Uterus (tissue), 4 donors: ENCODE measurements at places on chromosomes 4 and X. TPM values are rescaled to one million over a fixed set of nuclear protein-coding genes. Genes with fewer than 3 reads are reported as not detected.

Gene SUPT20HL2
- total RNA-seq, result not detected

Gene ZXDA
- total RNA-seq, result 4.4 TPM

Gene P2RY10
- not detected for total RNA-seq

GRCh38 chr4:14247767-14248166 lies 620.2 kb upstream of the BOD1L1 start:
- no peaks in the 10 kb centered on the region for H3K27me3 ChIP-seq
- no peak overlapping the region for H3K27ac ChIP-seq
- no peak overlapping the region for H3K4me3 ChIP-seq
- DNase-seq, result no peak
- no peaks in the 10 kb centered on the region for H3K4me1 ChIP-seq

DNA sequence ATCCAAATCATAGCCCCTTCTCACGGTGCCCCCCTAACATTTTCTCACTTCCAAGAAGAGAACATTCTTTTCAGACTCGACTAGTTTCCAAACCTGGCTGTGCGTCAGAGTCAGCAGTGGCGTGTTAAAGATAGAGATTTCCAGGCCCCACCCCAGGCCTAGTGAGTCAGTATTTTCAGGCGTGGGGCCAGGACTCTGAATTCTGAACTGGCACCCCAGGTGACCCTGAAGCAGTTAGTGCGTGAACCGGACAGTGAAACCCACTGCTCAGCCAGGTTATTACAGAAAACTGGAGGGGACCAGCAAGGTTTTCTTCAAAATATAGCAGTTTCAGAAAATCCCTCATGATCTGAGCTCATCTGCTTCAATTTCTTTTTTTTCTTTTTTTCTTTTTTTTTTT lies 35.0 kb upstream of the BCOR start:
- peak overlapping the region; percentile 77 for H3K27ac ChIP-seq
- peak; percentile 90 for DNase-seq
- H3K27me3 ChIP-seq, result no peaks in the 10 kb centered on the region
- H3K4me1 ChIP-seq, result no peaks in the 10 kb centered on the region

DNA sequence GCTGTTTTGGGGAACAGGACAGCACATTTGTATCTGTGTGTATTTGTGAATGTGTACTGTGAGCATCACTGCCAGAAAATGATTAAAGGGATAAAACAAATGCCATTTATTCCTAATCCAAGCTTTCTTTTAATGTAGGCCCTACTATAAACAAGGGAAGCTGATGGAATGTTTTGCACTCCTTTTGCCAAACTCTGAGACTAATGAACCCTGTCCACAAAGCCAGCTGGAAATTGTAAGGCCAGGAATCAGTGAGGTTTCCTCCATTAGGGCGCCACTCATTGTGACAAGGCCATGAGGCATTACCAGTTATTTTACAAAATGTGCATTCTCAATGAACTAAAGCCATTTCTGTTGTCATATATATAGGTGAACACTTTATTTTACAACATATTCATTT lies 163.0 kb upstream of the NAP1L5 start:
- H3K4me1 ChIP-seq, result no peaks in the 10 kb centered on the region
- H3K27ac ChIP-seq, result no peak overlapping the region
- no peak overlapping the region for H3K4me3 ChIP-seq
- no peak for DNase-seq

Gene ACOT9
- total RNA-seq, result 42.5 TPM

- H3K4me3 ChIP-seq, result peak overlapping the region; percentile 76
- peak overlapping the region; percentile 97 for H3K27ac ChIP-seq
- no peaks in the 10 kb centered on the region for H3K27me3 ChIP-seq
- peaks cover 4% of the 10 kb centered on the region for H3K4me1 ChIP-seq
- DNase-seq, result no peak
Measured at GRCh38 chr4:82898322-82899243, 2.0 kb upstream of the THAP9 start.

DNA sequence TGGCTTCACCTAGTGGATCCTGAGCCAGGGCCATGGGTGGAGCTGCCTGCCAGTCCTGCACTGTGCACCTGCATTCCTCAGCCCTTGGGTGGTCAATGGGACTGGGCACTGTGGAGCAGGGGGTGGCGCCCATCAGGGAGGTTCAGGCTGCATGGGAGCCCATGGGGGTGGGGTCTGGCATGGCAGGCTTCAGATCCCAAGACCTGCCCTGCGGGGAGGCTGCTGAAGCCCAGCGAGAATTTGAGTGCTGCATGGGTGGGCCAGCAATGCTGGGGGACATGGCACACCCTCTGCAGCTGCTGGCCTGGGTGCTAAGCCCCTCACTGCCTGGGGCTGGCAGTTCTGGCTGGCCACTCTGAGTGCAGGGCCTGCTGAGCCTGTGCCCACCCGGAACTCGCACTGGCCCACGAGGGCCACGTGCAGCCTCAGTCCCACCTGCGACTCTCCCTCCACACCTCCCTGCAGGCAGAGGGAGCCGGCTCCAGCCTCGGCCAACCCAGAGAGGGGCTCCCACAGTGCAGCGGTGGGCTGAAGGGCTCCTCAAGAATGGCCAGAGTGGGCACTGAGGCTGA lies 270.0 kb downstream of the CENPC start:
- H3K4me3 ChIP-seq, result no peak overlapping the region
- no peaks in the 10 kb centered on the region for H3K27me3 ChIP-seq
- no peaks in the 10 kb centered on the region for H3K36me3 ChIP-seq
- no peak for DNase-seq

GRCh38 chr4:73187325-73187724 lies 71.3 kb downstream of the ANKRD17 start:
- H3K36me3 ChIP-seq, result no peaks in the 10 kb centered on the region
- H3K27ac ChIP-seq, result no peak overlapping the region
- DNase-seq, result no peak
- H3K4me1 ChIP-seq, result no peaks in the 10 kb centered on the region

Gene ELMOD2
- 4.9 TPM for total RNA-seq

- no peak overlapping the region for H3K27ac ChIP-seq
- no peak overlapping the region for H3K4me3 ChIP-seq
- no peaks in the 10 kb centered on the region for H3K27me3 ChIP-seq
- no peak for DNase-seq
Measured at GRCh38 chr4:98583265-98583664, 75.1 kb downstream of the TSPAN5 start.

- no peaks in the 10 kb centered on the region for H3K4me1 ChIP-seq
- no peak for DNase-seq
- H3K4me3 ChIP-seq, result peak overlapping the region; percentile 94
- no peaks in the 10 kb centered on the region for H3K36me3 ChIP-seq
Measured at GRCh38 chr4:82890528-82890900, 439 bp downstream of the SEC31A start.

DNA sequence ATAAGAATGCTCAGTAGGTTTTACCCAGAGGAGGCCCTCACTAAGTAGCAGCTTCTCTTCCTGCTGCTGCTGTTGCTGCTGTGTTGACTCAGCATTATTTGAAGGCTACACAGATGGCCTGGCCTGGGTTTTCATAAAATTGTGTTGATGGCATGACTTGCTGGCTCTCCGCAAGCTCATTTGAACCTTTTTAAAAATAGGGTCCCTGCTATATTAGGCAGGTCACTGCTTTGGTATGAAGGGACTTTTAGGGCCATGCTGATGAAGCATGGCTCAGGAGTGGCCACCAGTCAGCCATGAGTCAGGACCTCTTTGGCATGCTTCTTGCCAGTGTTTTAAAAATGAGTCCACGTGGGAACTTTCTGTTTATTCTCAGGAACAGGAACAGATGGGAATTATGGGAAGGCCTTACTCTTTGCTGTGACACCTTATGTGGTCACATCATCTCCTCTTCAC lies 128.7 kb downstream of the MID1IP1 start:
- no peaks in the 10 kb centered on the region for H3K36me3 ChIP-seq
- H3K27me3 ChIP-seq, result no peaks in the 10 kb centered on the region
- H3K4me3 ChIP-seq, result no peak overlapping the region
- H3K27ac ChIP-seq, result no peak overlapping the region

Gene MTMR8
- total RNA-seq, result 5.2 TPM

GRCh38 chrX:6386837-6387236 lies 148.1 kb downstream of the VCX3A start:
- DNase-seq, result no peak
- H3K4me3 ChIP-seq, result no peak overlapping the region
- no peaks in the 10 kb centered on the region for H3K36me3 ChIP-seq
- H3K27me3 ChIP-seq, result no peaks in the 10 kb centered on the region
- H3K4me1 ChIP-seq, result no peaks in the 10 kb centered on the region
- H3K27ac ChIP-seq, result no peak overlapping the region

Gene MAGEE2
- total RNA-seq, result 0.83 TPM

- no peaks in the 10 kb centered on the region for H3K27me3 ChIP-seq
- H3K4me1 ChIP-seq, result no peaks in the 10 kb centered on the region
- no peak for DNase-seq
- no peak overlapping the region for H3K27ac ChIP-seq
Measured at GRCh38 chr4:86523333-86523732, 70.8 kb upstream of the PTPN13 start.

- no peaks in the 10 kb centered on the region for H3K36me3 ChIP-seq
- H3K4me1 ChIP-seq, result no peaks in the 10 kb centered on the region
- no peaks in the 10 kb centered on the region for H3K27me3 ChIP-seq
- no peak for DNase-seq
- H3K4me3 ChIP-seq, result peak overlapping the region; percentile 54
Measured at GRCh38 chrX:37686369-37686995, 891 bp downstream of the XK start.

- no peak overlapping the region for H3K27ac ChIP-seq
- H3K36me3 ChIP-seq, result no peaks in the 10 kb centered on the region
- peaks cover 2% of the 10 kb centered on the region for H3K4me1 ChIP-seq
- H3K4me3 ChIP-seq, result no peak overlapping the region
Measured at GRCh38 chrX:154433605-154434004, 3.3 kb upstream of the GDI1 start.

Gene GYPA
- 4.2 TPM for total RNA-seq

DNA sequence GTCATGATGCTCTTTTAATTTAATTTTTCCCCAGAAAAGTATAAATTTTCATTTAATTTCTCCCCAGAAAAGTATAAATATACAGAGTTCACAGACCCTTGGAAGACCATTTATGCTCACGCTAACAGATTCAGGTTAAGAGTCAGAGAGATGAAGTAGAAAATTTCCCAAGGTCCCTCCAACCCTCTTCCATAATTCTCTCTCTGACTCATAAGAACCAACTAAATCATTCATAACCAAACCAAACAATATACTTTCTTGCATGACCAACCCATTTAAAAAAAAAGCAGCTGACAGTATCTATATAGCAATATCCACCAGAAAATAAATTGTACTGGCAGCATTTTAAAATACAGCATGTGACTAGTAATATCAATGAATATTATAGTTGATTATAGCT lies 3.9 kb downstream of the KLHL8 start:
- peaks cover 4% of the 10 kb centered on the region for H3K4me1 ChIP-seq
- H3K36me3 ChIP-seq, result no peaks in the 10 kb centered on the region
- no peak overlapping the region for H3K4me3 ChIP-seq
- no peaks in the 10 kb centered on the region for H3K27me3 ChIP-seq
- H3K27ac ChIP-seq, result no peak overlapping the region

Gene SHROOM2
- 3.5 TPM for total RNA-seq

- H3K36me3 ChIP-seq, result no peaks in the 10 kb centered on the region
- H3K27ac ChIP-seq, result no peak overlapping the region
- H3K4me3 ChIP-seq, result no peak overlapping the region
- DNase-seq, result no peak
Measured at GRCh38 chrX:9874483-9874882, 88.3 kb downstream of the SHROOM2 start.

GRCh38 chr4:175376287-175376977 lies 435.6 kb downstream of the GPM6A start:
- no peaks in the 10 kb centered on the region for H3K36me3 ChIP-seq
- no peak for DNase-seq
- H3K4me3 ChIP-seq, result no peak overlapping the region
- H3K27ac ChIP-seq, result no peak overlapping the region

GRCh38 chrX:45756557-45756956 lies 555.9 kb upstream of the DIPK2B start:
- peaks cover 2% of the 10 kb centered on the region for H3K27me3 ChIP-seq
- no peak overlapping the region for H3K4me3 ChIP-seq
- DNase-seq, result no peak
- H3K4me1 ChIP-seq, result no peaks in the 10 kb centered on the region
